ENCODE measurements at places on chromosomes 3 and 15. TPM values are rescaled to one million over a fixed set of nuclear protein-coding genes. Genes with fewer than 3 reads are reported as not detected.

DNA sequence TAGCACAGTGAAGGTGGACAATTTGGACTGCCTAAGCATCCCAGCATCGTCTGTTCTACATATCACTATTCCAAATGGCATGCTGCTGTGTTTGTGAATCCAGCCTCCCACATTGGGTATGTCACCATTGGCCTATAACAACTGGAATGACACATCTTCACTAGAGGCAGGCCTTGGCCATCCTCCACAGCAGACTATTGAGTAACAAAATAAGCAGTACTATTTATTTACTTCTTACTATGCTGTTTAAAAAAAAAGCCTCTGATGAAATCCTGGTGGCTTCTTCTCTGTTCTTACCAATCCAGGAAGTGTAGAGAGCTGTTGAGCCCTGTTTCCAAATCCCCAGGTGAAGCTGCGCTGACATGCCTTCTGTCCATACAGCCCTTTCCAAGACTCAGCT is 30.6 kb upstream of the CERS3 start:
- no peaks in the 10 kb centered on the region for H3K4me1 ChIP-seq
- no peak for DNase-seq
- no peak overlapping the region for H3K4me3 ChIP-seq

DNA sequence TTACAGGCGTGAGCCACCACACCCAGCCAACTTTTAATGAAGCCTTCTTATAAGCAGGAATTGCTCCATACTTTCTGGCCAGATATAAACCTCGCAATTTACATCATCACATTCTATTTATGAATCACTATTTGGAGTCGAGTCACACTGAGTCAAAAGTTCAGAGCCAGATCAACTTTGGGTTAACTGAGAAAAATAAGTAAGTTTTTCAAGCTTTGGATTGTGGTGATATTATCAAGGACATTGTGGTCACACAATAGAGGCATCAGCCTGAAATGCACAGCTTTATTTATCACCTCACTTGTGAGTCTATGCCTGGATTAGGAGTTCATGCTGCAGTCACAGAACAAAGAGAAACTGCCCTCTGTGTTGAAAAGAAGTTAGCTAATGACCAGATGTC is 1163.5 kb downstream of the ROBO1 start:
- no peak overlapping the region for H3K27ac ChIP-seq
- no peaks in the 10 kb centered on the region for H3K36me3 ChIP-seq
- H3K4me1 ChIP-seq = no peaks in the 10 kb centered on the region
- peak; percentile 31 for DNase-seq

- H3K4me3 ChIP-seq = no peak overlapping the region
- H3K4me1 ChIP-seq = no peaks in the 10 kb centered on the region
- DNase-seq = no peak
These were observed 17.6 kb downstream of the RSRC1 start for GRCh38 chr3:158127250-158128219.

- no peaks in the 10 kb centered on the region for H3K27me3 ChIP-seq
- H3K4me3 ChIP-seq = peak overlapping the region; percentile 96
- peaks cover 21% of the 10 kb centered on the region for H3K4me1 ChIP-seq
- peak; percentile 86 for DNase-seq
- peak overlapping the region; percentile 73 for H3K27ac ChIP-seq
- H3K36me3 ChIP-seq = no peaks in the 10 kb centered on the region
These were observed 520 bp downstream of the SLC26A6 start for GRCh38 chr3:48634661-48635221.

DNA sequence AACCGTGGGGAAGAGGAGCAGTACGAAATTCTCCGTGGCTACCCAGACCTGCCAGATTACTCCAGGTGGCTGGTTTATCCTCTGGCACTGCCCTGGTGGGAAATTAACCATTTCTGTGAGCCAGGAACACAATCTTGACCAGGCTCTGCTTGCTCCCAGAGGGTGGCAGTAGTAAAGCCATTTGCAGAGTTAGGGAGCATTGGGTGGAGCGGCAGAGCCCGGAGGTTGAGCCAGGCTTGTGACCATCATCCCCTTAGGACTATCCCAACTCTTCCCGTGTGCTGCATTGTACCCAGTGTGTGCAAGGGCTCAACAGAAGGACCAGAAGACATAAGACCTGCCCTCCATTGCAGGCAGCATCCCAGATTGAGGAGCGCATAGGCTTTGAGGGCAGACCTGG is 5.3 kb downstream of the KNG1 start:
- no peak overlapping the region for H3K4me3 ChIP-seq
- no peaks in the 10 kb centered on the region for H3K27me3 ChIP-seq
- H3K36me3 ChIP-seq = no peaks in the 10 kb centered on the region
- peak; percentile 52 for DNase-seq
- H3K27ac ChIP-seq = no peak overlapping the region

DNA sequence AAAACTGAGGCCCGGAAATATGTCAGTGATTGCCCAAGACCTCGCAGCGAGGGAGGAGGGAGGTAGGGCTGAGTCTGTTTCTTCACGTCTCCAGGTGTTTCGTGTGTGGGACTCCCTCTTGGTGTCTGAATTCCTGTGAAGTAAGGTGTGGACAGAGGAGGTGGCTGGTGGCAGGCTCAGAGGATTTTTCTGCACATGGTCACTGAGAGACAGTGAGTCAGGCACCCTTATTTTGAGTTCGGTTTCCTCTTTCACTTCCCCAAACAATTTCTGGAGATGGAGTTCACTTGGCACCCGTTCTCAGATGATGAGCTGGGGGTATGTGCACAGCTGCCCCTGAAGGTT is 46.3 kb upstream of the VPS8 start:
- no peaks in the 10 kb centered on the region for H3K36me3 ChIP-seq
- peak overlapping the region; percentile 40 for H3K4me3 ChIP-seq
- DNase-seq = peak; percentile 95

DNA sequence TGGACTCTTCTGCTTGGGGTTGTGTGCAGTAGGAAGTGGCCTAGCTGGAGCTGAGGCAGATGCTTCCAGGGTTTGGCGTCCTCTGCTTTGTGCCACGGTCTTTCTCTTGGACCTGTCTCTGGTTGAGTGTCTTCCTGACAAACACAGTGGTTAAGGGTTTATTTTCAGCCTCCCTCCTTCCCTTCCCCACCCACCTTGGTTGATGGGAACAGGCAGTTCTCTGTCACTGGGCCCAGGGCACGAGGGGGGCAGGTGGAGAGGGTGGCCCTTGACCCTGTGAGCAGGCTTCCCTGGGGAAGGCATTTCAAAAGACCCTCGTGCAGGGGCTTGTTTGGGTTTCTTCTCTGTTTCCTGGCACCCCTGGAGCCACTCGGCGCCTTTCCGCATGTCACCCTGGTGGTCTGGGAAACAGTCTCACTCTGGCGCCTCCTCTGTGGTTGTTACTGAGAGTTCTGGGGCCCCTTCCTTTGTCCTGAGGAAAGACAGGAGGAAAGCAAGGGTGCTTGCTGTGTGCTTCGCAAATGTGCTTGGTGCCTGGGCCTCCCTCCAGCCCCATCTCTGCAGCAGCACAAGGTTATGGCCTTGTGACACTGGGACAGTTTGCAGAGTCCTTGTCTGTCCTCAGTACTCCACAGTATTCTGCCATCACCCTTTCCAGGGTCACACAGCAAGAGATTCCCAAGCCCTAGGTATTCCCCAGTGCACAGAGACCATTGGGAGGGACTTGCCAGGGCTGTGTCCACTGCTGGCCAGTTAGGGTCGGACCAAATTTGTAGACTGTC is 10.3 kb upstream of the STAB1 start:
- H3K27ac ChIP-seq = no peak overlapping the region
- H3K27me3 ChIP-seq = no peaks in the 10 kb centered on the region
- DNase-seq = no peak
- no peaks in the 10 kb centered on the region for H3K36me3 ChIP-seq
- no peak overlapping the region for H3K4me3 ChIP-seq
- H3K4me1 ChIP-seq = no peaks in the 10 kb centered on the region

- H3K27me3 ChIP-seq = no peaks in the 10 kb centered on the region
- H3K4me1 ChIP-seq = no peaks in the 10 kb centered on the region
- H3K4me3 ChIP-seq = no peak overlapping the region
- H3K27ac ChIP-seq = no peak overlapping the region
- no peak for DNase-seq
- no peaks in the 10 kb centered on the region for H3K36me3 ChIP-seq
These were observed 21.1 kb upstream of the MAP3K13 start for GRCh38 chr3:185341616-185342458.

DNA sequence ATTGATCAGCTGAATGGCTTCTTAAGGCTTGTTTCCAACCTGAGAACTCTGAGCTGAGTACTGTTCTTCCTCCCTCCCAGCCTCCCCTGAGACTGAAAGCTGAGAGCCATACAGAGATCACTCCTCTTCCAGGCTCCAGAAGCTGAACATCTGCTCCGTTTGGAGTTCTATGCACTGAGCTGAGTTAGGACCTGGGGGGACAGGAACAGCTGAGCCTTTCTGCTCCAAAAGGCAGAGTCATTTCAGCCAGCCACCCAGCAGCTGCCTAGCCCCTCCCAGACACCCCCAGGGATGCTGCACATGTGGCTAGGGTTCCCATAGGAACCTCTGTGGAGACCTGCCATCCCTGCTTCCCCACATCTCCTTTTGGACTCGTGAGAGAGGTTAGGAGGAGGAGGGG is 64.2 kb upstream of the GLCE start:
- H3K4me3 ChIP-seq = no peak overlapping the region
- H3K27me3 ChIP-seq = no peaks in the 10 kb centered on the region
- no peak overlapping the region for H3K27ac ChIP-seq
- DNase-seq = no peak
- H3K4me1 ChIP-seq = no peaks in the 10 kb centered on the region

GRCh38 chr3:80285388-80285787 is 517.6 kb upstream of the ROBO1 start:
- H3K27me3 ChIP-seq = no peaks in the 10 kb centered on the region
- H3K27ac ChIP-seq = no peak overlapping the region
- H3K4me1 ChIP-seq = no peaks in the 10 kb centered on the region
- DNase-seq = no peak
- H3K4me3 ChIP-seq = no peak overlapping the region

DNA sequence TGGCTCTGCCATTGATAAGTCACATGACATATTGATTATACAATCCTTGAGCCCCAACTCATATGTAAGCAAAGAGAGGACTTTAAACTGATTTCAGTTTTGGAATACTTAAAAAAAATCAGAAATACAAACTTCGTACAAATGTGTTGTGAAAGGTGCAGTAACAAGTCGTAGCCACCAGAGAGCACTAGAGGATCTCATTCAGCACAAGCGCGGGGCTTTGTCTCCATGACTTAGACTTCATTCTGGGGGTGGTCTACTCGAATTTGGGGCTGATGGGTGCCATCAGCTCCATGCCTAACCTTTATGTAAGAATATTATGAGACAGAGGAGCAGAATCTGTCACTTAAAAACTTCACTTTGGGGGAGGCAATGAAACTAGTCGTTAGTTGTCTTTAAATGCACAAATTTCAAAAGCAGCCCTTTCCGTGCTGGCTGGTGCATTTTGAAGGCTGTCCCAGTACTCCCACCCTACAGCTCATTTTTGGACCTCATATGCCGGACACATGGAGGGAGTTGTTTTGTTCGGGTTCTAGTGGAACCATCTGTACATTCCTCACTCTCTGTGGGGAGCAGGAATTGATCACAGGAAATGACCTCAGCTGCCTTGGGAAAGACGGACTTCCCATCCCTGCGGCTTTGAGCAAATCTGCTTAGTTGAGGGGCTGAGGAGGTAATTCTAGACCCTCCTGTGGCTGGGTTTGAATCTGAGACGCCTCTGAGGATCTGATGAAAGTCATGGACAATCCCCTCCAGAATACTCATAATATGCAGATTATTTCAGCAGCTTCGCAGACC is 27.5 kb upstream of the MASP1 start:
- H3K36me3 ChIP-seq = no peaks in the 10 kb centered on the region
- H3K27me3 ChIP-seq = no peaks in the 10 kb centered on the region
- no peak overlapping the region for H3K27ac ChIP-seq
- DNase-seq = peak; percentile 87
- H3K4me1 ChIP-seq = peaks cover 4% of the 10 kb centered on the region

GRCh38 chr3:124833710-124834332 is 53.3 kb downstream of the ITGB5 start:
- H3K27me3 ChIP-seq = no peaks in the 10 kb centered on the region
- H3K4me3 ChIP-seq = no peak overlapping the region
- no peak overlapping the region for H3K27ac ChIP-seq
- no peaks in the 10 kb centered on the region for H3K4me1 ChIP-seq
- DNase-seq = no peak

DNA sequence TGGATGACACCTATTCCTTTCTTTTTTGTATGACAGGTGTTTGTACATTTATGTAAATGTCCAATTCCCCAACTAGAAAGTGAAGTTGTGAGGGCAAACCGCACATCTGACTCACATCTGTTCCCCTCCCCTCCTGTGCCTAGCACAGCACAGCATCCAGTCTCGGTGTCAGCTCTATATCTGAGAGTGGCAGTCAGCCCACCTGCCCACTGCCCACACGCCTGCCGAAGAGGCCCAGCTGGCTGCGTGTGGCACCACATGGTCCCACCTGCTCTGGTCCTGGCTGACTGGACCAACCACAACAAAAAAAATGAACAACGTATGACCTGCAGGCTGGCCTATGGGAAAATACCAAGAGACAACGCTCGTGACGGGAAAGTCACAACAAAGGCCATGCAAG is 62.8 kb downstream of the XXYLT1 start:
- no peak overlapping the region for H3K4me3 ChIP-seq
- no peaks in the 10 kb centered on the region for H3K27me3 ChIP-seq
- H3K4me1 ChIP-seq = no peaks in the 10 kb centered on the region
- no peak overlapping the region for H3K27ac ChIP-seq
- no peak for DNase-seq
- H3K36me3 ChIP-seq = no peaks in the 10 kb centered on the region

DNA sequence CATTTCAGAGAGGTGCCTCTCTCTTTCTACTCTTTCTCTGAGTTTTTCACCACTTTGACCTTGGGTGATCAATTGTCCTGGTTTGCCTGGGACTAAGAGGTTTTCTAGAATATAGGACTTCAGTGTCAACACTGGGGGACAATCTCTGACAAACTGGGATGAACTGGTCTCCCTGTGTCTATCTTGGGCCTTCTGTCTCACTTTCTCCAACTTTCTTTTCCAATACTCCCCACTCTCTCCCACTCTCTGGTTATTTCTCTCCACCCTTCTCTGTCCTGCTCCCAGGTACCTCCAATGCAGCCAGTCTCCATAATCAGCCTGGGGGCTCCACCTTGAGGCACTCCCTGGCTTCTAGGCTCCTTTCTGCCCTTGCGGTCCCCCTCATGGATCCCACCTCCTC is 4.7 kb upstream of the ITGA11 start:
- H3K27ac ChIP-seq = no peak overlapping the region
- 0 out of 2 replicates have a peak, but pooled peaks cover 3% of the 10 kb centered on the region for H3K27me3 ChIP-seq
- no peaks in the 10 kb centered on the region for H3K36me3 ChIP-seq
- H3K4me3 ChIP-seq = no peak overlapping the region

TRPM1 gene
- not detected for total RNA-seq

UTS2B gene
- total RNA-seq = not detected

MAGI1 gene
- total RNA-seq = 0.71 TPM

PPCDC gene
- 19.3 TPM for total RNA-seq
